AML-193 (cell line): ENCODE measurements at places on chromosomes 1 and 21.

- DNase-seq, result no peak
These were observed 4.6 kb upstream of the ATP13A2 start for GRCh38 chr1:17016317-17016661.

DNA sequence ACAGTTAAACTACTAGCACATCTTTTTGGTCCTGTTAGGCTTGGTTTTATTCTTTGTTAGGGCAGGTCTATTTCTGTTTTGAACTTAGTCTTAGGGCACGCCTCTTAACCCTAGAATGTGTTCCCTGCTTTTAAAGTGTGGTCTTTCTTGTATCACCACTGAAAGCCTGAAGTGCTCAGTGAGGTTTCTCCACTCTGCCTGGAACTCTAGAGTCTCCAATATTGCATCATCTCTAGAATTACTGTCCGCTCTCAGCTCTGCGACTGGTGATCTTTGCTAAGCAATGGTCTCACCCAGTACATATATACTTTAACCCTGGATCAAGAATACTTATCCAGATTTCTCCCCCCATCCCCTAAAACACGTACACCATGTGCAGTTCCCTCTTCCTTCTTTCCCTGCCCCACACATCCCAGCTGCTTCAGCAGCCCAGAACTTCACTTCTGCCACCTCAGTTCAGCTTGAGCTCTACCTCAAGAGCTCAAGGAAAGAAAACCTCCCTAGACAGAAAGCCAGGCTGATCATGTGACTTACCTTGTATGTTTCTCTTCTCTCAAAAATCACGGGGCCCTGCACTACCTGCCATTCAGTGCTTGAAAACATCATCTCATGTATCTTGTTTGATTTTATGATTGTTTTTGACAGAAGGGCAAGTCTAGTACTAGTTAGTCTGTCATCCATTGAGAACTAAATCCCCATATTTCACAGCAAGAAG lies 59.9 kb downstream of the TENT5C start:
- DNase-seq, result no peak

DNA sequence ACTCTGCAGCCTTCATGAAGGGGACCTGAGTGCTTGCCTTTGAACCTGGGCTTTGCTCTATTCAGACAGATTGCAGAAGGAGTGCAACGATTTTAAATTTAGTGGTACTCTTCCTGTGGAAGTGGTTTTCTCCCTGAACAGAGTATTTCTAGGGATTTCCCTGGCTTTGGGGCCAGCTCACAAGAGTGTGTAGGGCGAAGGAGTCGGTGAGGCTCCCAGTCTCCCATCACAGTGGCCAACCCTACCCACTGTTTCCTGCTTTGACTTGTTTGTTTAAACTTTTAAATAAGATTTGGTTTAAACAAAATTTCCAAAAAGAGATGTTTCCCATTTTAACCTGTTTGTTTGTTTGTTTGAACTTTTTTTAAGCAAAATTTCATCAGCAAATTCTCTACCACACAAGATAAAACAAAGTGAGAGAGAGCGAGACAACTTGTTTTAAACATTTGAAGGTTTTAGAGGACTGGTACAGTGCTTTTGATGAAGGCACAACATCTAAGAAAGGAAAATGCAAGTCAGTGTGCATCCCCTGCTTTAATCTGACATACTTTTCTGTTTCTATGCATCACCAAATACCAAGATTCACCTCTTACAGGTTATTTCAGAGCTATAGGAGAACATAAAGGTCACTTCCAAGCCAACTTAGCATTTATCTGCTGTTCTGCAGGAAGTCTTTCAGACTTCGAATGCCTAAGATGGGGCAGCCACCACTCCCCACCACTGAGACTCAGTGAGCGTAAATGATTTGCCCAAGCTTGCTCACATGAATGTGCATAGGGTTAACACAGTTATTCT lies 6.6 kb downstream of the SELP start:
- no peak for DNase-seq

DNA sequence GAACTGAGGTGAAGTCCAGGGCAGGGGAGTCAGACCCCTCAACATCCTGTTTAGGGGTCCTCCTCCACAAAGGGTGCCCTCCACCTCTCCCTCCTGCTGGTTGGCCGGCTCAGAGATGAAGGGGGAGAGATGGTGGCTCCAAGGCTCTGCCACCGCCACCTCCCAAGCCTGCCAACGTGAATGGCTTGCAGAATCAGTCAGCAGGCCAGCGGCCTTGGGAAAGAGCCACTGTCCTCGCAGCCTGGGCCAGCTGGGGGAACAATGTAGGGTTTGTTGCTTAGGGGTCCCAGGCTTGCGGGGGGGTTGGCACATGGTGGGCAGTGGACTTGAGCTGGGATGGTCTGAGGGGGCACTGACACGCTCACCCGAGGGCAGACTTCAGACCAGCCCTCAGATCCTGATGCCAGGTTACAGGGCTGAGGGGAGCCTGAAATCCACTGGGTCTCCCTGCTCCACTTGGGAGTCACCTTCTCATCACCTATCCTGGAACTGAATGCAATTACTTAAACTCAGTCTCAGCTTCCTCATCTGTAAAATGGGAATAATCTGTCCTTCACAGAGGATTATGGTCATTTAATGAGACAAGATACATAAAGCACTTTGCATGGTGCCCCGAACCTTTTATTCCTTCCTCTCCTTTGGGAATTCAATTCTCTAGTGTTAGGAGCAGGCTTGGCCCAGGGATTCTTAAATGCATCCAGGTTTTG lies 8.3 kb downstream of the GPR37L1 start:
- no peak for DNase-seq

DNA sequence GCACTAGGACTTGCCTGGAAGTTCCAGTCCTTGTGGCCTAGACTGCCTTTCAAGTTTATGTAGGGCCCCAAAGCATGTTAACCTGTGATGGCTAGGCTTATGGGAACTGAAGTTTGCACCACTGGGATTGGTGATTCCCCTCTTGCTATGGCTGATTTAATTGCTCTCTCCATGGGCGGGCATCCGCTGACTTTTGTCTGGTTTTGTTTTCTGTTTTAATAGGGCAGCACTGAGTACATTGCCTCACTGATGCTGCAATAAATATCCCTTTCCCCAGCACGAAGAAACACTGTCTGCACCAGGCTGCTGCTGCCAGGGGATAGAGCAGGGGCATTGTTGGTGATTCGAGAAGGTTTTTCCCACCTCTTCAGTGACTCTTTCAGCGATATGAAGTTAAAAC lies 73.3 kb upstream of the PDE4B start:
- no peak for DNase-seq

GRCh38 chr1:48246727-48247126 lies 24.2 kb downstream of the SLC5A9 start:
- DNase-seq, result peak; percentile 14

- DNase-seq, result peak; percentile 22
These were observed 35.5 kb downstream of the SLC66A1 start for GRCh38 chr1:19347533-19348172.

DNA sequence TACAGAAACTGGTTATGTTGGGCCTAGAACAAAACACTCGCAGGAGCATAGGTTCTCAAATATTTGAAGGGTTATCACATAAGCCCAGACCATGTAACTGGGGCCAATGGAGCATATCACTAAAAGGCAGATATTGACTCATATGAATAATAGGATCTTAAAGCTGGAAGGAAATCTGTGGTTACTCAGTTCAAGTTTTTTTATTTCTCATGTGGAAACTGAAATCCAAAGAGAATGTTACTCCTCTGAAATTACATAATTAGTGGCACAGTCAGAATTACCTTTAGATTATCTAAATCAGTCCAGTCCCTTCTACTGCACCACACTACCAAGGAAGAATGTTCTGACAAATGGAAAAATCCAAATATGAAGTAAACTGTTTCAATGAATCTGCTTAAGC lies 12.0 kb downstream of the SLAMF8 start:
- no peak for DNase-seq

DNA sequence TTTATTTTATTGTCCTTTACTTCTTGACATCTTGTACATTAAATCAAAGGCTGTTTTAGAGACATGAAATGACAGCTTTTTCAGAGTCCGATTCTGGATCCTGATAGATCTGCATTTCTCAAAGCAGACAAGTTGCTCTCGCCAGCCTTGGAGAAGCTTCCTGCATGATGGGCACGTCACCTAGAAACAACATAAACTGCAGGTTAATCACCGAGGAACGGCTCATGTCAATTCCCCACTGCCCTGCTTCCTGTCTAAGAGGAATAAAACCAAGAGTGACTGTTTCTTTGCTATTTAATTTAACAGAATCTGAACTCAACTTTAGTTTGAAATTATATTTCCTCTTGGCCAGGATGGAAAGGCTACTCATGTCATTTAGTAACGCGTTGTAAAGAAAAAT lies 77.0 kb downstream of the RWDD3 start:
- DNase-seq, result no peak

- no peak for DNase-seq
These were observed 158.8 kb downstream of the URB2 start for GRCh38 chr1:229784834-229785233.
